ENCODE measurements at places on chromosomes 6 and 20. TPM values are rescaled to one million over a fixed set of nuclear protein-coding genes. Genes with fewer than 3 reads are reported as not detected.
A peak's percentile ranks its signal among the peaks of the same experiment; 100 is the strongest.

DNA sequence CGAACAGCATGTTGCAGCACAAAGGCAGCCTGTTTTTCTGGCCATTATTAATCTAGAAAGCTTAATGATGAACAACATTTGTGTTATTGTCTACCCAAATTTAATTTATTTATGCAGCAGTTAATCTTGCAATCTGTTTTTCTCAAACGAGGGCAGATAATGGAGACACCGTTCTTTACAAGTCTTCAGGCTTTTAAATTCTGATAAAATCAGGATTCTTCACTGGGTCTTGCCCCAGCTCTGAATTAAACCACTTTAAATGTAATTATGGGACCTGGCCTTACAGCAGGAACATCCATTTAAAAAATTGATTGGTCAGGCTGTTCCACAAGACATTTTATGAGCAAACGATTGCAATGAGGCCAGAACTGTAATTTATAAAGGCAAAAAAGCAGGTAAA lies 26.5 kb upstream of the INSM1 start:
- H3K4me3 ChIP-seq, result no peak overlapping the region
- H3K36me3 ChIP-seq, result no peaks in the 10 kb centered on the region
- no peak for DNase-seq
- peaks cover 55% of the 10 kb centered on the region for H3K27me3 ChIP-seq
- H3K4me1 ChIP-seq, result no peaks in the 10 kb centered on the region

DNA sequence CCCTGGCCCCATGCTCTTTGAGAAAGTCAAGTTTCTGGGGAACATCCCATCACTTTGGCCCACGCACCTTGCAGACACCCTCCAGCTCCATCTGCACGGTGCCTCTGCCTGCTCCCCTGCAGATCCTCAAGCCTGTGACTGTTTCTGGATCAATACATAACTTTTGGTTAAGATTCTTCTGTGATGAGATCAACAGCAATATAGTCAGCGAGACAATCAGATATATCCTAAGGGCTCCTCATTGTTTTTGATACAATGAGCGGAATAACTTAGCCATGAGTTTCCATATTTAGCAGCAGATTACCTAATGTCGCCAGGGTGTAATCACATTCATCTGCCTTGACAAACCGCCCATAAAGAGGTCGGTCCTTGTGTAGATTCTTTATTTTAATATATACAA lies 109.3 kb upstream of the MTHFD1L start:
- H3K4me3 ChIP-seq, result no peak overlapping the region
- DNase-seq, result peak; percentile 55
- no peaks in the 10 kb centered on the region for H3K36me3 ChIP-seq
- no peaks in the 10 kb centered on the region for H3K27me3 ChIP-seq

- H3K36me3 ChIP-seq, result no peaks in the 10 kb centered on the region
- DNase-seq, result no peak
- H3K4me1 ChIP-seq, result no peaks in the 10 kb centered on the region
- H3K4me3 ChIP-seq, result no peak overlapping the region
- H3K27ac ChIP-seq, result no peak overlapping the region
Measured at GRCh38 chr6:155943635-155944034, 488.0 kb upstream of the NOX3 start.

DNA sequence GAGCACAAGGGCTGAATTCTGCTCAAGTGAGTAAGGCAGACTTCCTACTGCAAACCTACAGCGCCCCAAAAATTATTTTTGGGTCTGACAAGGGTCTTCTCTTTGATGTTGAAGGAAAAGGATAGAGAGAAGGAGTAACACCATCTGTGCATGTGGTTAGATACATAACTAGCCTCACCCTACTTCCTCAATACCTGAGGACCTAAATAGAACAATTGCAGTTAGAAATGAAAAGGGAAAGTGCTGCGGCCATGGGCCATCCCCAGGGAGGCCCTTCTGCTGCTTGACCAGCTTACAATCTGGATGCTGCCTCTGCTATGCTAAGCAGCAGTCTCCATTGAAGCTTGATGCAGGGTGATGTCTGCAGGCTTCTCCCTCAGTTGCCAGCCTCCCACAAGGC lies 63.2 kb upstream of the ARMH2 start:
- H3K4me1 ChIP-seq, result peaks cover 20% of the 10 kb centered on the region
- no peak for DNase-seq
- H3K27me3 ChIP-seq, result no peaks in the 10 kb centered on the region
- no peak overlapping the region for H3K27ac ChIP-seq

DNA sequence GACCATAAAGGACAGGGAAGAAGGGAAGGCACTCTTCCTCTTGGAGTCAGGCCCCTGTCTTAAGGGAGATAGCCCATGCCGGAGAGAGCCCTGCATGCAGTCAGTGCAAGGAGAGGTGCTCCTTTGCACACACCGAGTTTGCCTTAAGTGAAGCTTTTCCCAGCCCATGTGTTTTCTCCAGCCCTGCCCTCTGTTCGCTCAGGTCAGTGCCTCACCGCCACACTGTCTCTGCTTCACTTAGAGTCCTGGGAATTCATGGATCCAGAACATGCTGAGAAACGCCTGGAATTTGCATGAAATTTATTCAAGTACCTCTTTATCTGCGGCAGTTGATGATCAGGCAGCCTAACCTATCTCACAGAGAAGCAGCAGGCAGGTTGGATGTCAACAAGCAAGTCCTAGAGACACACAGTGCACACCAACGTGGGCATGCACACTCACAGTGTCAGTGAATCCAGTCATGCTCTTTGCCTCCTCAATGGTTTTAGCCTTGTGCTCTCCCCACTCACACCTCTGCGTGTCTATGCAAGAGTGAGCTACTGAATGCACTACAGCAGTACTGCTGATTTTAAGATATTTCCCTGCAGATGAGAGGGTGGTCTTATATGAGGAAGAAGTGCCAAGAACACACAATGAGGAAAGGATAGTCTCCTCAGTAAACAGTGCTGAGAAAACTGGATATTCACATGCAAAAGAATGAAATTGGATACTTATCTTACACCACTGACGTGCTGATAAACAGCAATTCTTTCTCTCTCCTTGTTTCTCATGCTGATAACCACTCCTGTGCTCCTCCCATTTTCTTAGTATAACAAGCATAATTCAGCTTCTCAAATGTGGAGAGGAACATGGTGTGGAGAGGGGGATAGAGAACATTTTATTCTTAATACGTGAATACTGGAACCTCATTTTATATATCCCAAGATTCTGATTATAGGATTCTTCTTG lies 295.1 kb upstream of the CDYL start:
- H3K27me3 ChIP-seq, result no peaks in the 10 kb centered on the region
- no peak for DNase-seq
- no peaks in the 10 kb centered on the region for H3K36me3 ChIP-seq
- H3K27ac ChIP-seq, result no peak overlapping the region
- H3K4me3 ChIP-seq, result no peak overlapping the region

DNA sequence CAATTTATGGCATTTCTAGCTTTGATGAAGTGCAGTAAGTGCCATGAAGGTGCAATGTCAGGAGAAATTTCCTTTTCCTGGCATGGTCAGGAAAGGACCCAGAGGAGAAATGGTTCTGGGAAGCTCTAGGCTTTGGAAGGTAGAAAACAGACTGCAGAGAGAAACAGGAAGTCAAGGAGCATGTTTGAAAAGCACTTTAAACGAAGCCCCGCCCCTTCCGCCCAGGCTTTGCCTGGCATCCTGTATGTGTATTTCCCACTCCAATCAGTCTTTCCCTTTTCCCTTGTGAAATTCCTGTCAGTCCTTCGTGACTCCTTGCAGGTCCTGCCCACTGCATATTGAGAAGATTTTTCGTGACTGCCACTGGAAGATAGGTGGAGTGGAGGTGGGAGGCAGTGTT lies 320.9 kb upstream of the SASH1 start:
- no peaks in the 10 kb centered on the region for H3K36me3 ChIP-seq
- H3K4me3 ChIP-seq, result no peak overlapping the region
- no peaks in the 10 kb centered on the region for H3K4me1 ChIP-seq
- H3K27ac ChIP-seq, result no peak overlapping the region
- DNase-seq, result no peak

DNA sequence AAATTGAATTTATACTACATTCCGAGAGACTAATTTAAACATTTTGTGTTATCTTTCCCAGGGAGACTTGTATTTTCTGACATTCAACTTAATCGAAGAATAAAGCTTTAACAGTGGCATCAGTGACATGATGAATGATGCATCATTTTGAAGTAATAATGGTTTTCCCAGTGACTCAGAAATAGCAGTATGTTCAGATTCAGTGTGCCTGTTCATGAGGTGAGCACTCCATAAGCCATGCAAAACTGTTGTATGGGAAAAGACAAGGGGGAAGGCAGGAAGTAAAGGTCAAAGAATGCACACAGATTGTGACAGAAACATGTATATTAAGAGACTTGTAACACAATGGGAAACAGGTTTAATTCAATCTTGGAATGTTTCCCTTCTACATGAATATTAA lies 1348.2 kb upstream of the GJE1 start:
- no peaks in the 10 kb centered on the region for H3K4me1 ChIP-seq
- no peak overlapping the region for H3K27ac ChIP-seq
- no peaks in the 10 kb centered on the region for H3K27me3 ChIP-seq
- H3K4me3 ChIP-seq, result no peak overlapping the region

DNA sequence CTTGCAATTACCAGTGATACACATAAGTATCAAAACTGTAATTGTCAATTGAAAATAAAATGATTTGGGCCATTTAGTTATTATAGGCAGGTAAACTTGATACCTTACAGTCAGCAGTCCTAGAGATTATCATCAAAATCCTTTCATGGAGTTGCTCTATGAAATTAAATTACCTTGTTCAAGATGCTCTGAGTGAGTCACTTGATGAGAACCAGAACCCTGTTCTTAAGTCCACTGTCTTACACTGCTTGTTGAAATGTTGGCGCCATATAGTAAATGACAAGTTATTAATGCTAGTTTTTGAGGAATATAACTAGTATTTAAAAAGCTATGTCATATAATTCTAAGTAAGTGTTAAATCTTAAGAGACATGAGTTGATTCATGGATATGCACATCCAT lies 37.2 kb upstream of the BAG2 start:
- no peaks in the 10 kb centered on the region for H3K27me3 ChIP-seq
- H3K4me1 ChIP-seq, result no peaks in the 10 kb centered on the region
- H3K36me3 ChIP-seq, result no peaks in the 10 kb centered on the region
- H3K27ac ChIP-seq, result no peak overlapping the region
- H3K4me3 ChIP-seq, result no peak overlapping the region

GRCh38 chr6:166862287-166862977 lies 93.9 kb downstream of the RNASET2 start:
- no peak for DNase-seq
- no peaks in the 10 kb centered on the region for H3K4me1 ChIP-seq
- H3K36me3 ChIP-seq, result no peaks in the 10 kb centered on the region
- peaks cover 22% of the 10 kb centered on the region for H3K27me3 ChIP-seq

DNA sequence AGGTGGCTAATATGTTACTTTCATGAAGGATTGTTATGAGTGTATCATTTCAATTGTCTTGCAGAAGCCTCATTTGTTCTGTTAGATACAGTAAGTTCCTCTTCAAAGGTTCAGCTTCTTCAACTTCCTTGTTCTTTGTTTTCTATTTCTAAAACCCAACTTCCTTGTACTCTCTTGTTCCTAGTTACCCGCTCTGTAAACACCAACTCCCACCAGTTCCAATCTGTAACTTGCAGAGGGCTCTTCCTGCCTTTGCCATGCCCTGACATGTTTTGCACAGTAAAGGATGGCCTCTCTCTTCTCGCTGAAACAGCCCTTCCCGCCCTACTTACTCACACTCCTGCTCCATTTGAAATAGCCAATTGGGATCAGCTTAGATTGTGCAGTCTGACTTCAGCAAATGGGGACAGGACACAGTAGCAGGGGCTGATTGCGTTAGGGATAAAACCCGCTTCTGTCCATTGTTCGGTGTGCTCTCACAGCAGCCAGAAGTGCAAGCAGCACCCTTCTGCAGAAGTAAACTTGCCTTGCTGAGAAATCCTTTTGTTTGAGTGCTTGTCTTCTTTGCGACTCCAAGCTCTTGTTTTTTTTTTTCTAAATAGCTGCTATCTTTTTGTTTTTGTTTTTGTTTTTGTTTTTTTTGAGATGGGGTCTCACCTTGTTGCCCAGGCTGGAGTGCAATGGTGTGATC lies 45.9 kb upstream of the POU5F1 start:
- H3K27ac ChIP-seq, result no peak overlapping the region
- DNase-seq, result no peak
- no peaks in the 10 kb centered on the region for H3K4me1 ChIP-seq

DNA sequence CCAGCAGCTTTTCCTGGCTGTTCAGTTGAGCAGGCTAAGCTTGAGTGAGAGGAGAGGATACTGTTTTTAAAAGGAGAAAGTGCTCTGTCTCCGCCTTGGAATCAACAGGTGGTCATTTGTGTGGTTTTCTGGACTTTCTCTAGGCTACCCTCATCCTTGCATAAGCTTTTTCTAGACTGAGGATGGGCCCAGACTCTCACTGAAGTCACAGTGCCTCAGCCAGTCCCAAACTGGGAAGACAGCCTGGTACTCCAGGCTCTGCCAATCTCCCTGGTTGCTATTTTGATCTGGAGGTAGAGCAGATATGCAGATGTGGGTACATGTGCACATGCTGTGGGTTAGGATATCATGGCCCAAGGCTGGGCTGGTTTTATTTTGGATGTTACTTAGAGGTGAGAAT lies 7.0 kb downstream of the SCUBE3 start:
- H3K27me3 ChIP-seq, result no peaks in the 10 kb centered on the region
- H3K36me3 ChIP-seq, result no peaks in the 10 kb centered on the region
- H3K4me3 ChIP-seq, result no peak overlapping the region
- no peak for DNase-seq
- H3K4me1 ChIP-seq, result no peaks in the 10 kb centered on the region
- H3K27ac ChIP-seq, result no peak overlapping the region

DNA sequence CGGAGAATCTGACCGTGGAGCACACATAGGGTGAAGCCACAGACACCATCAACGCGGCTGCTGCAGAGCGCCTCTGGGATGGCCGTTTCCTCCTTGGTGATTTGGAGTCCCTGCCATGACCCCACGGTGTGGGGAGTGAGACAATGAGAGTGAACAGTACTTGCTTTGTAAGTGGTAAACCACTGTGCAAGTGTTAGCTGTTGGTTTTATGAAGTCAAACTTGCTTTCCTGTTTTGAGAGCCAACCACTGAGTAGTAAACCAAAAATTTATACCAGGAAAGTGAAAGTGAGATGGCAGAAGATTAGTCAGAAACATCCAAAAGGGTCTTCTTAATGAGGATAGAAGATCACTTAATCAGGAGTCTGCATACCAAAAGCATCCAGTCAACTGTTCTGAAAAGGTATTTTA lies 160.7 kb downstream of the FOXC1 start:
- DNase-seq, result no peak
- H3K27me3 ChIP-seq, result no peaks in the 10 kb centered on the region
- no peaks in the 10 kb centered on the region for H3K36me3 ChIP-seq

- no peaks in the 10 kb centered on the region for H3K27me3 ChIP-seq
- no peaks in the 10 kb centered on the region for H3K4me1 ChIP-seq
- H3K27ac ChIP-seq, result no peak overlapping the region
- no peaks in the 10 kb centered on the region for H3K36me3 ChIP-seq
- no peak for DNase-seq
- no peak overlapping the region for H3K4me3 ChIP-seq
Measured at GRCh38 chr6:88124925-88125557, 41.1 kb downstream of the CNR1 start.

- H3K4me3 ChIP-seq, result no peak overlapping the region
- peaks cover 21% of the 10 kb centered on the region for H3K4me1 ChIP-seq
- DNase-seq, result no peak
- peaks cover 5% of the 10 kb centered on the region for H3K36me3 ChIP-seq
Measured at GRCh38 chr20:10466325-10466724, 31.2 kb downstream of the SLX4IP start.

The SAPCD1 gene
- 16.9 TPM for total RNA-seq

The SIRPD gene
- total RNA-seq, result 0.37 TPM

The NSFL1C gene
- 160 TPM for total RNA-seq

The SPTLC3 gene
- 8.5 TPM for total RNA-seq

The F13A1 gene
- total RNA-seq, result not detected

All from PC-9 (cell line).